Suprapubic skin (tissue), 4 donors: ENCODE measurements at places on chromosomes 12 and 14. TPM values are rescaled to one million over a fixed set of nuclear protein-coding genes. Genes with fewer than 3 reads are reported as not detected.

- H3K4me1 ChIP-seq: peaks cover 13% of the 10 kb centered on the region
- H3K27me3 ChIP-seq: no peaks in the 10 kb centered on the region
- DNase-seq: no peak
- H3K36me3 ChIP-seq: no peaks in the 10 kb centered on the region
- H3K4me3 ChIP-seq: no peak overlapping the region
Measured at GRCh38 chr14:36069535-36069900, 107.0 kb downstream of the PTCSC3 start.

DNA sequence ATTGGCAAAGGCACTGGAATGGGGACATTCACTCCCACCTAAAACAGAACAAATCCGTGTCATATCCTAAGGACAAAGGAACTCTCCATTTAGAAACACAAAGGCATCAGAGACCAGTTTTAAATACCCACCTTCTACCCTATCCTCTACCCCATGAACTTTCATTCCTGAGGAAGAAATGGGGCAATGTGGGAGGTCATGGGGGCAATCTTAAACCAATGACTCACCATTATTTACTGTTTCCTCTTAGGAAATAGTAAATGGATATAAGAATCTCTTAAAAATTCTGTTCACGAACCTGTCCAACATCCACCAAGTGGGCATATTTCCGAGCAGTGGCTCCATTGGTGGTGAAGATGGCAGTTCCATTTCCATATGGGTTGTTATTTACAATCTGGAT, 19.4 kb downstream of the ALDH6A1 start:
- no peak for DNase-seq
- H3K27me3 ChIP-seq: no peaks in the 10 kb centered on the region
- H3K27ac ChIP-seq: no peak overlapping the region
- H3K4me1 ChIP-seq: no peaks in the 10 kb centered on the region

DNA sequence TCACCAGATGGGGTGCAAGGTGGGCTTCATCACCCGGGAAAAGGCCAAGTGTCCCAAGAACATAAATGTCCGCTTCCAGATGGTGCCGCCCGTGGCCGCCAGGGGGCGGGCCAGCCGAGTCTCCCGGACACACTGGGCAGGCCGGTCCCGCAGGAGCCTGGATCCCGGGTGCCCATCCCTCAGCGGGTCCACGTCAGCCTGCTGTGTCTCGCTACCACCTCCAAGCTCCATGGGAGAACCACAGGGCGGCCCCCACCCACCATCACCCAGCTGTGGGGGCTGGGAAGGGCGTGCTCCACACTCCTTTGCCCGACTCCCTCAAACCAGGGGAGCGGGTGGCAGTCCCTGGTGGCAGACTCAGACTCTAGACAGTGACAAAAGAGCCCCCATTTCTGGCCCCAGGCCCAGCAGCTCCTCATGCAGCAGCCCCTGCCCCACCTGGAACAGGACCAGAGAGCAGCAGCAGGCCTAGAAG, 22.0 kb upstream of the NUDT14 start:
- no peak overlapping the region for H3K4me3 ChIP-seq
- H3K27me3 ChIP-seq: peaks cover 22% of the 10 kb centered on the region
- no peaks in the 10 kb centered on the region for H3K36me3 ChIP-seq
- DNase-seq: no peak
- peaks cover 46% of the 10 kb centered on the region for H3K4me1 ChIP-seq
- no peak overlapping the region for H3K27ac ChIP-seq

GRCh38 chr12:21696625-21697024, 39.0 kb upstream of the LDHB start:
- no peak overlapping the region for H3K27ac ChIP-seq
- H3K4me3 ChIP-seq: no peak overlapping the region
- H3K36me3 ChIP-seq: no peaks in the 10 kb centered on the region
- H3K4me1 ChIP-seq: peaks cover 5% of the 10 kb centered on the region
- no peak for DNase-seq

The PTPN6 gene
- 42.0 TPM for total RNA-seq

DNA sequence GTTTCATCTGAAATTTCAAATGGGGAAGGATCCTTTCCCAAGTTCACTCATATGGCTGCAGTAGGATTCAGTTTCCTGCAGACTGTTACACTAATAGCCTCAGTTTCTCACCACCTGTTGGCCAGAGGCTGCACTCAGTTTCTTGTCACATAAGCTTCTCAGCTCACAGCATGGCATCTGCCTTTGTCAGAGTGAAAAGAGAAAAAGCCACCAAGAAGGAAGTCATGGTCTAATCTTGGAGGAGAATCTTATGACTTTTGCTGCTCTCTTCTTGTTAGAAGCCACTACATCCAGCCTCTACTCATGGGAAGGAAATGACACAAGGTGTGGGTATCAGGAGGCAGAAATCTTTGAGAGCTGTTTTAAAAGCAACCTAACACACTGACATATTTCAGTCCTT, 39.4 kb upstream of the BTG1 start:
- H3K27me3 ChIP-seq: no peaks in the 10 kb centered on the region
- no peak overlapping the region for H3K4me3 ChIP-seq
- no peak for DNase-seq
- H3K27ac ChIP-seq: no peak overlapping the region
- no peaks in the 10 kb centered on the region for H3K36me3 ChIP-seq

- H3K27me3 ChIP-seq: no peaks in the 10 kb centered on the region
- H3K36me3 ChIP-seq: no peaks in the 10 kb centered on the region
- no peak overlapping the region for H3K27ac ChIP-seq
- no peaks in the 10 kb centered on the region for H3K4me1 ChIP-seq
- H3K4me3 ChIP-seq: no peak overlapping the region
Measured at GRCh38 chr12:92619730-92620684, 82.8 kb upstream of the PLEKHG7 start.

The PLEKHD1 gene
- total RNA-seq: 1.2 TPM

- H3K27ac ChIP-seq: no peak overlapping the region
- H3K4me1 ChIP-seq: peaks cover 15% of the 10 kb centered on the region
- no peak for DNase-seq
- H3K27me3 ChIP-seq: no peaks in the 10 kb centered on the region
- no peak overlapping the region for H3K4me3 ChIP-seq
Measured at GRCh38 chr14:34170882-34171281, 220.0 kb upstream of the EGLN3 start.
